ENCODE measurements at places on chromosomes 11 and 22. TPM values are rescaled to one million over a fixed set of nuclear protein-coding genes. Genes with fewer than 3 reads are reported as not detected.

DEPDC7 gene
- 11.0 TPM for polyA plus RNA-seq

SLN gene
- not detected for polyA plus RNA-seq

HBG2 gene
- not detected for polyA plus RNA-seq

KCTD21 gene
- polyA plus RNA-seq, result 6.0 TPM

MISFA gene
- polyA plus RNA-seq, result 6.6 TPM

GGTLC3 gene
- polyA plus RNA-seq, result 2.0 TPM

CARNS1 gene
- 0.80 TPM for polyA plus RNA-seq

DNA sequence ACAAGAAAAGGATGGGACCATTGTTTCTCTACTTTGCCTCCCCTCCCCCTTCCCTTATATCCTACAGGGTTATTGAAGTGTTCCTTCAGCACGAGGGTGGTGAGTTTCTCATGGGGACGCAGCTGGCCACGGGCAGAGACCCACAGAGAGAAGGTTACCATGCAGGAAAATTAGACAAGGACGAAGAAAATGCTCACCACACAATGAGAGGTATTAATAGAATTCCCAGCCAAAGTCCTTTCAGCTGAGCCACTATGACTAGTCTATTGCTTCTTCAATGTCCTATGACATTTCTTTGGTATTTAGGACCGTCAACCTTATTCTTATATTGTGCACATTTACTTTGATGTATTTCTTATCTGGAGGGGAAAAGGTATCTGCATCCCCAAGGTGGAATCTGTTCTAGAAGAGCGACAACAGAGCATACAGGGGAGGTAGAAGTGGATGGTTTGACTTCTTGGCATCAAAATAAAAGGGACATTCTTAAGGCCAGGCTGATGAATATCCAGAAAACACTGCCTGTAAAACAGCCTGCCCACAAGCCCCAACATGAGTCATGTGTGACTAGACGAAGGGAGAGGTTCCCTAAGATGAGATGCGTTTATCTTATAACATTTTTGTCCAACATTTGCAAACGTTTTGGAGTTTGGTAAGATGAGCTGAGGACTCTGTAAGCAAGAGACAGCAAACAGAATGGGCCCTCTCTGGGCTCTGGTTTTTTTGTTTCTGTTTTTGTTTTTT lies 209.8 kb upstream of the NARS2 start:
- DNase-seq, result no peak
- H3K36me3 ChIP-seq, result no peaks in the 10 kb centered on the region
- H3K4me3 ChIP-seq, result no peak overlapping the region
- H3K27me3 ChIP-seq, result no peaks in the 10 kb centered on the region
- H3K4me1 ChIP-seq, result no peaks in the 10 kb centered on the region

DNA sequence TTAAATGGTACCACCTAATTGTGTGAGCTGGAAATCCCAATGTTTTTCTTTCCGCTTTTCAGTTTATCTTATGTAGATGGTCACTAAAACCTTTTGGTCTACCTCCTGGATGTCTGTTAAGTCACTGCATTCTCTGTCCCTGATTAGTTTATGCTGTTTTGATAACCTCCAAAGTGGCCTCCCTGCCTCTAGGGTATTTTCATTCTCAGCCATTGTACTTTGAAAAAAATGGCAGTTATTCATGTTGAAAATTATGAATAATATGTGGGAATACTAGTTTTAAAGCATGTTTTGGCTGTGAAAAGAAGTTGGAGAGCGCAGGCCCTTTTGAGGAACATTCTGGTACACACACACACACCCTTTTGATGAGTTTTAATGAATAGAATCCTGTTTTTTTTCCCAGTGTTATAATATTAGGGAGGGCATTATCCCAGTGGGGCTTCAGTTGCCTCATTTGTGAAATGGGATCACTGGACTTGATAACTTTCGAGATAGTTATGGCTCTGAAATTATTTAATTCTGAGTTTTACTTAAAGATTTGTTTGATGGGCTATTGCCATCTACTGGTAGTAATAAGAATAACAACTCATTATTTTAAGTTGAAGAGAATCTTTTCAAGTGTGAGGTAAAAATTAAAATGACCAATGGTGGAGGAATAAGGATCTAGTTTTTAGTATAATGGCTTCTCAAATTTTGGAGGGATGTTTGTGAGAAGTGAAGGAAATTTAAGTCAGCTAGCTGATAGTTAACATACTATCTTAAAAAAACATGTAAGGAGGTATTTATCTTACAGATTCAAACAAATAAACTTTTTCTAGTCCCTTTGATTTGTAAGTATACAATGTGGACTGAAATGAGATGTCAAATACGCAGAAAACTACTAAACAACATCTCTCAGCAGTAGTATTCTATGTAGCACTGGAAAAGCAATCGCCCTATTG lies 3.9 kb downstream of the FDX1 start:
- H3K27me3 ChIP-seq, result no peaks in the 10 kb centered on the region
- H3K27ac ChIP-seq, result no peak overlapping the region
- DNase-seq, result no peak
- H3K4me1 ChIP-seq, result peaks cover 33% of the 10 kb centered on the region
- H3K4me3 ChIP-seq, result no peak overlapping the region

DNA sequence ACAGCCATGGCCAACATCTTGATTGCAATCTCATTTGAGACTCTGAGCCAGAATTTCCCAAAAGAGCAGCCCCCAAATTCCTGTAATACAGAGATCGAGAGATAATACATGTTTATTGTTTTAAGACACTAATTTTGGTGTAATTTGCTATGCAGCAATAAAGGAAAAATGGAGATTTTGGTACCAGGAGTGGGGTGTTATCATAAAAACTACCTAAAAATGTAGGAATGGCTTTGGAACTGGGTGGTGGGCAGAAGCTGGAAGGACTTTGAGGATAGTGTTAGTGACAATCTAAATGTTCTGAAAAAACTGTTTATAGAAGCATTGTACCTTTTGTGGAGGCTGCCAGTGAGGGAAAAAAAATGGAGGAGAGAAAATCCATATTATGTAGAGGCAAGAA lies 32.4 kb downstream of the C11orf96 start:
- no peaks in the 10 kb centered on the region for H3K4me1 ChIP-seq
- no peaks in the 10 kb centered on the region for H3K36me3 ChIP-seq
- no peak overlapping the region for H3K27ac ChIP-seq
- H3K27me3 ChIP-seq, result no peaks in the 10 kb centered on the region

DNA sequence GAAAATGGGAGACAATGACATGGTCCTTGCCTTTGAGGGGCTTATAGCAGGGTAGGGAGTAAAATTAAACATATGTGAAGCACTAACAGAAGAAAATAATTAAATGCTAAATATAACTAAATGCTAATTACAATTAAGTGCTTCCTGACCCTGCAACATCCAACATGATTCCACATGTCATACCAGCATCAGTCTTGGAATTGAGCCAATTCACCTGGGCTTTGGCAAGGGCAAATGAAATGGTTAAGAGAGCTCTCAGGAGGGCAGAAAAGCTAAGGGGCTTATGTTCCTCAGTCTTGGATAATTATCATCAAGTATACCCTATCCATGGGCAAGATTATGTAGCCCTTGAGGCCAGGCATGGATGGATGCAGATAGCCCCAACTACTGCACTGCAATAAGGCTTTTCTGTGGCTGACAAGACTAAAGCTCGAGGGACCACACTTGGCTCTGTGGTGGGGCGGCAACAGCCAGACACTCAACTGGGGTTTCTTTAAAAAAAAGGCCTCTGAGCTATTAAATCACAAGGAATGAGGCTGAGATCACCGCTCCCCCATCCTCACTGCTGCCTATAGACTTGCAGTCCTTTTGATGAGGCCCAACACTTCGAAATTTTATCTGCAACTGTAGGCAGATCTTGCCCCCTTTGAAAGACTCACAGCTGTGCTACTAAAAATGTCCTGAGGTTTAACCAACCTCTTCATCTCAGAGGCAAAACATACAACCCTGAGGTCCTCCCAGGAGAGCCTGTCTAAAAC lies 39.0 kb downstream of the IL18BP start:
- peak overlapping the region; percentile 98 for H3K27ac ChIP-seq
- no peak overlapping the region for H3K4me3 ChIP-seq
- H3K4me1 ChIP-seq, result peaks cover 13% of the 10 kb centered on the region
- H3K36me3 ChIP-seq, result peaks cover 16% of the 10 kb centered on the region
- H3K27me3 ChIP-seq, result no peaks in the 10 kb centered on the region

DNA sequence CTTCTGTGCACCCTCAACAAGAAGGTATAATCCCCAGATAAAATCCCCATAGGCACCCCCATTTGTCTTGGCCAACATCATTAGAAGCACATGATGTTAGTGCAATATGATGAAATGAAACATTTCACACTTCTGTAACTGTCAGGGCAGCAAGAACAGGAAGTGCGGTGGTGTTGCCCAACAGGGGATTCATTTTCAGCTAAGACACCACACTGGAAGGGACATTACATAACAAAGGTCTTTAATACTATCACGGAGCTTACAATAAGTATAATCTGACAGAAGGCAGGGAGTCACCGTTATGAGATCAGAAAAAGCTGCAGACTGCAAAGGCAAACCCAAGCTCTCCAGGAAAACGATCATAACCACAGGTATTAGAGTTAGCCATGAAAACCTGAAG lies 2.0 kb downstream of the OR52W1 start:
- H3K4me3 ChIP-seq, result no peak overlapping the region
- no peaks in the 10 kb centered on the region for H3K4me1 ChIP-seq
- peaks cover 8% of the 10 kb centered on the region for H3K36me3 ChIP-seq
- H3K27ac ChIP-seq, result no peak overlapping the region

- no peak overlapping the region for H3K4me3 ChIP-seq
- no peaks in the 10 kb centered on the region for H3K4me1 ChIP-seq
- no peaks in the 10 kb centered on the region for H3K36me3 ChIP-seq
- no peak for DNase-seq
Measured at GRCh38 chr11:67697846-67698245, 23.4 kb upstream of the ALDH3B2 start.

DNA sequence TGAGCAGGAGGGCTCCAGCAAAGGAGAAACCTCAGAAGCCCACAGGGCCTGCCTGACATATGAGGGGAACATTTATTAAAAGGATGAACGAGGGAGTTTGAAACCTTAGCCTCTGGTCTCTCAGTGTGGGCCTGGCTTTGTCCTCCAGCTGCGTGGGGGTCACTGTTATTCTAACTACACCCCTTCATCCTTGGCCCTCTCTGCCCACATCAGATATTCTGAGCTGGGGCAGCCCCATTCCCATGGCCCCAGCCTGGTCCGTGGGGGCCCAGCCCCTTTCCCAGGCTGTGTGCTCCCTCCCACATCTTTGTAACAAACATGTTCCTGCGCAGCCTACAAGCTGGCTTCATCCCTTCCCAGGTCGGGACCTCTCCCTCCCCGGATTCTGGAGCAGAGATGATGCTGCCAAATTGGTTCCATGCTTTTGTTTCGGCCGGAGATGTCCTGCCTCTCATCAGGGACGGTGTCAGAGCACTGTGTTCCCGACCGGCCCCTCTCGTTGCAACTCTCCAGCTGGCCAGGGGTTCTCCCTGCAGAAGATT lies 4.0 kb downstream of the FXYD6 start:
- peak; percentile 86 for DNase-seq
- H3K27ac ChIP-seq, result peak overlapping the region; percentile 55
- H3K27me3 ChIP-seq, result no peaks in the 10 kb centered on the region
- no peaks in the 10 kb centered on the region for H3K36me3 ChIP-seq

DNA sequence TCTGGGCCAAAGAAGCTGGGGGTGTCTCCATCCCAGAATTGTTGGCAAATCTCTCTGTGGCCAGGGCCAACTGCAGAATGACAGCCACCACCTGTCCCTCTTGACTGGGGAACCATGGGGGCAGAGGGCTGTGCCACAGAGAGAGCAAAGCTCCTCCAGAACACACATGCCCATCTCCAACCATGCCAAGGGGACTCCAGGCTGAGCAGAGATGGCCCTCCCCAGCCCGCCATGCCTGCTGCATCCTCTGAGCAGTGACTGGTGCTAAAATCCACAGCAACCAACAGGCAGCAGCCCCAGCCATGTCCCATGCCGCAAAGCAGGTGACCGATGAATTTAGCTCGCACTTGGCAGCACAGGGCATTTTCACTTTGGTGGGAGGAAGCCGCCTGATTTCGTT lies 45.0 kb downstream of the LARGE1 start:
- H3K4me1 ChIP-seq, result no peaks in the 10 kb centered on the region
- DNase-seq, result no peak
- H3K4me3 ChIP-seq, result no peak overlapping the region
- no peak overlapping the region for H3K27ac ChIP-seq

GRCh38 chr11:35014346-35014745 lies 97.9 kb downstream of the PDHX start:
- no peak overlapping the region for H3K4me3 ChIP-seq
- DNase-seq, result no peak
- H3K27me3 ChIP-seq, result no peaks in the 10 kb centered on the region
- H3K36me3 ChIP-seq, result no peaks in the 10 kb centered on the region
- H3K4me1 ChIP-seq, result peaks cover 3% of the 10 kb centered on the region
- no peak overlapping the region for H3K27ac ChIP-seq

GRCh38 chr11:48109046-48109666 lies 107.5 kb upstream of the OR4B1 start:
- no peaks in the 10 kb centered on the region for H3K36me3 ChIP-seq
- H3K4me1 ChIP-seq, result peaks cover 21% of the 10 kb centered on the region
- DNase-seq, result peak; percentile 81
- no peaks in the 10 kb centered on the region for H3K27me3 ChIP-seq
- peak overlapping the region; percentile 26 for H3K27ac ChIP-seq
- no peak overlapping the region for H3K4me3 ChIP-seq

DNA sequence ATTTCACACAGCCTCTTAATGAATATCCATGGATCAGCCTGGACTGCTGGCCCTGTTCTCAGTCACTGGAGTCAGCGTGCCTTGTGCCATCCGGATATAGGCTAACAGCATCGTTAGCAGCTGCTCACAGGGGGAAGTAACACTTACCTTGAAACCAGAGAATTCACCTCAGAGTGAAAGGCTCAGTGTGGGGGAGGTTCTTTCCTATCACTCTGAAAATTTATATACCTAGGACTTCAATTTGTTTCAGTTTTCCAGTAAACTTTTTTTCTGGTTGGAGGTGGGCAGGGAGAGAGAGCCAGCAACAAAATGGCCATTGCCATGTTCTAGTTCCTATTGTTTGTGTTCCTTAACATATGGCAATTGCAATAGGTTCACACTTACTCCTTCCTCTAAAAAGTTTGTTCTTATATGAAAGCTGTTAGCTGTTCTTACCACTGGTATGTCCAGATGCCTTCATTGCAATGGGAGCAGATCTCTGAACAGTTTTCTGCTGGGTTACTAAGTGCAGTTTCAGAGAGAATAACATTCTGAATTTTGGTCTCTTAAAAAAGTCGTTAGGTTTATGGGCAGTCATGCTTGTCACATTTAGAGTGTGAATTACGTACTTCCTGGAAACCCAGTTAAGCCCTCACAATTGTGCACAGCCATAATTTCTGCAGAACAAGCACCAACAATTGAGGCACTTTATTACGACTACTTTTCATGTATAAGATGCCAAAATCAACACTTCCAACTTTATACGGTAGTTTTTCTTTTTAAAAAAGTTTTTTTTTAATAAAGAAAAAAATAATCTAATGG lies 247.6 kb downstream of the CADM1 start:
- H3K4me1 ChIP-seq, result no peaks in the 10 kb centered on the region
- DNase-seq, result no peak
- H3K4me3 ChIP-seq, result no peak overlapping the region

- no peak overlapping the region for H3K27ac ChIP-seq
- no peaks in the 10 kb centered on the region for H3K36me3 ChIP-seq
- H3K4me3 ChIP-seq, result no peak overlapping the region
- H3K27me3 ChIP-seq, result no peaks in the 10 kb centered on the region
- H3K4me1 ChIP-seq, result no peaks in the 10 kb centered on the region
- no peak for DNase-seq
Measured at GRCh38 chr22:30637701-30638114, 2.1 kb downstream of the SLC35E4 start.

Data from kidney (tissue), 22 donors.